Heart left ventricle (tissue), 16 donors: ENCODE measurements at places on chromosomes 7 and 10.
A peak's percentile ranks its signal among the peaks of the same experiment; 100 is the strongest.

- DNase-seq = peak; percentile 56
Measured at GRCh38 chr7:157418204-157419034, 81.6 kb downstream of the DNAJB6 start.

GRCh38 chr7:136956671-136957070 lies 88.2 kb downstream of the CHRM2 start:
- no peak for DNase-seq

DNA sequence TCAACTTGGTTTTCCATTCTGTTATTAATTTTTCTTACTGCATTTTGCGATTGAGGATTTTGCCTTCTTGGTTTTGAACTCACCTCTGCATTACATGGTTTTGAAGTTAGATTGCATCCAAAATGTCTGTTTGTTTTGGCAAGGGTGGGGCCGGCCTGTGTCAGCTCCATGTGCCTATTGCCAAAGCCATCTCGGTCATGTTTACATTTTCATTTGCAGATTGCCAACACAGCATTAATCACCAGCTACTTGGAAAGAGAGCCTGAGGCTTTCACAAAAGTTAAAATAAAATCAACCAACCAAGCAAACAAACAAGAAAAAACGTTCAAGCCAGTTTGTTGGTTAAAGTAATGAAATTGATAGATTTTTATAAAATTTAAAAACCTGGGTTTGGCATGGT lies 695.8 kb downstream of the TYW1 start:
- DNase-seq = no peak

GRCh38 chr7:92851732-92852131 lies 15.4 kb upstream of the CDK6 start:
- no peak for DNase-seq

- DNase-seq = no peak
Measured at GRCh38 chr10:60513281-60513680, 123.6 kb upstream of the ANK3 start.

DNA sequence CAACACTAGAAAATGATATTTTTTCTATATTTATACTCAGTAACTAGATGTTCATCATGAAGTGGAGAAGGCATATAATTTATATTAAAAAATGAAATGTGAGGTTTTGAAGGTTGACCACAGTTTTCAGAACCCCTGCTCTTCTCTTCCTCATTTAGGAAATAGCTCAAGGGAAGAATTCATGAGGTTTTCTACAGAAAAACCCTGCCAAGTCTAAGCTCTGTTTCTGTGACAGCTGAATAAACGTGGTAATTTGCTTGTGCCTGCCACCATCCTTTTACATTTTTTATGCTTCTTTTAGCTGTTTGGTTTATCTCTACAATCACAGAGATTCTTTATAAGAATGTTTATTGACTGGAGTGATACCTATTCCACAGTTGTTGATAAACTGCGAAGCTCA lies 630.3 kb upstream of the POT1 start:
- no peak for DNase-seq

DNA sequence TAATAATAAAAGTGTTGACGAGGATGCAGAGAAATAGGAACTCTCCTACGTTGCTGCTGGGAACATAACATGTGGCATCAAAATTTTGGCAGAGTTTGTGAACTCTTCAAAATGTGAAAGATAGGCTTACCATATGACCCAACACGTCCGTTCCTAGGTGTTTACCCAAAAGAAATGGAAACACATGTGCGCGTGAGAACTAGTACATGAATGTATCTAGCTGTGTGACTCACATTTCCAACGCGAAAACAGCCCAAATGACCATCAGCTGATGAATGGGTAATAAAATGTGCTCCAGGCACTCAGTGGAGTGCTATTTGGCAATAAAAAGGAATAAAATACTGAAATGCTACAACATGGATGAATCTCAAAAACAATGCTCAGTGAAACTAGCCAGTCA lies 10.4 kb upstream of the ELFN1 start:
- no peak for DNase-seq

DNA sequence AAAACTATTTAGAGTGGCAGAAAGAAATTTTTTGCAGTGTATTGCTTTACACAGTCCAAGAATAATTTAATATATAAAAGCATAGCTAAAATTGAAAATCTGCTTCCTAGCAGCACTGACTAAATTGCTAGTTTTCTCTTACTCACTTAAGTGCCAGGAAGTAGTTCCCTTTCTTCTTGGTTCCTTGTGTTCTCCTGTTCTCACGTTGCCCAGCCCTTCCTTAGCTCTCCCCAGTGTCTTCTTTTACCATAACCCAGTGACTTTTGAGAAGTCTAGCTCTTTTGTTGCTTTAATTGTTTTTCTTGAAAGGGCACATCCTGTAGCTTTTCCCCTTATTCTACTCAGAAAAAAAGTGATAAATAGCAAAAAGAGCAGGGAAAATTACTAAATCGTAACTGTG lies 215.5 kb downstream of the THSD7A start:
- DNase-seq = no peak
